Glomerular endothelial cell (primary cell): ENCODE measurements at places on chromosomes 3 and 15.

GRCh38 chr15:49134683-49135341 lies 20.6 kb downstream of the COPS2 start:
- no peak for DNase-seq

DNA sequence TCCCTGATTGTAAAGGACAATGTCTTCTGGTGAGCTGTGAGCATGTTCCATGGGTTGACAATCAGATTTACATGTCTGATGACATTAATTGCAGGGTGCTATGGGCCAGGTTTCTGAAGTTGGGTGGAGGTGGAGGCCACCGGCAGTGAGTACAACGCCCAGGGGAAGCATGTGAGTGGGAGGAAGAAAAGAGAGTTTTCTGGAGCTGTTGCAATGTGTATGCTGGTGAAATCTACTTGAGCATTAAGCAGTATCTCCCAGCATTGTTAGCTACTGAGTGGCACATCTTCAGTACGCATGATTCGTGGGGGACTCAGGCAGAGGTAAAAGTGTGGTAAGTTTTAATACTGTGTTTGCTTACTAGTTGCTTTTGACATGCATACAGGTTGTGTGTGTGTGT lies 26.6 kb downstream of the TMEM45A start:
- no peak for DNase-seq

DNA sequence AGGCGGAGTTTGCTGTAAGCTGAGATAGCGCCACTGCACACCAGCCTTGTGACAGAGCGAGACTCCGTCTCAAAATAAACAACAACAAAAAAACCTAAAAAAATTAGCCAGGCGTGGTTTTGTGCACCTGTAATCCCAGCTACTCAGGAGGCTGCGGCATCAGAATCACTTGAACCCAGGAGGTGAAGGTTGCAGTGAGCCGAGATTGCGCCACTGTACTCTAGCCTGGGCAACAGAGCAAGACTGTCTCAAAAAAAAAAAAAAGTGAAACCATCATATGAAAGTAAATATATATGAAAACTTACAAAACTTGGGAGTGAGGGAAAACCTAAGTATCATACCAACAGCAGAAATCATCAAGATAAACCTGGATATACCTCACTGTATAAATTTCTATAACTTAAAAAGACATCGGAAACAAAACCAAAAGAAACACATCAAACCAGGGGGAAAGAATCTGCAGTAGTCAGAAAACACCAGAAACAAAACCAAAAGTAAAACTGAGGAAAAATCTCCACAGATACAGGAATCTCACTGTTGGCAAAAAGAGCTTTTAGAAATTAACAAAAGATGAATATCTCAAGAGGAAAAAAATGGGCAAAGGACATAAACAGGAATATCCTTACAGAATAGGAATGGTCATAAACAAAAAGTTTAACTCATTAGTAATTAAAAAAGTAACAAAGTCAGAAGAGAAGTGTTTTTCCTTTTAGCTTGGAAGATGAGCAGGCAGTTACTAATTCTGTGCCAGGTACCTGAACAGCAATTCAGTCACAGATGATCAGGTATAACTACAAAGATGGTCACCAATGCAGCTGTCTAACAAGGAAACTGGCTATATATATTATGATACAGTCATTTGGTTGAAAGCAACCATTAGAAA lies 41.3 kb downstream of the ETV5 start:
- no peak for DNase-seq

- DNase-seq = no peak
These were observed 63.4 kb downstream of the GHSR start for GRCh38 chr3:172384836-172385235.

DNA sequence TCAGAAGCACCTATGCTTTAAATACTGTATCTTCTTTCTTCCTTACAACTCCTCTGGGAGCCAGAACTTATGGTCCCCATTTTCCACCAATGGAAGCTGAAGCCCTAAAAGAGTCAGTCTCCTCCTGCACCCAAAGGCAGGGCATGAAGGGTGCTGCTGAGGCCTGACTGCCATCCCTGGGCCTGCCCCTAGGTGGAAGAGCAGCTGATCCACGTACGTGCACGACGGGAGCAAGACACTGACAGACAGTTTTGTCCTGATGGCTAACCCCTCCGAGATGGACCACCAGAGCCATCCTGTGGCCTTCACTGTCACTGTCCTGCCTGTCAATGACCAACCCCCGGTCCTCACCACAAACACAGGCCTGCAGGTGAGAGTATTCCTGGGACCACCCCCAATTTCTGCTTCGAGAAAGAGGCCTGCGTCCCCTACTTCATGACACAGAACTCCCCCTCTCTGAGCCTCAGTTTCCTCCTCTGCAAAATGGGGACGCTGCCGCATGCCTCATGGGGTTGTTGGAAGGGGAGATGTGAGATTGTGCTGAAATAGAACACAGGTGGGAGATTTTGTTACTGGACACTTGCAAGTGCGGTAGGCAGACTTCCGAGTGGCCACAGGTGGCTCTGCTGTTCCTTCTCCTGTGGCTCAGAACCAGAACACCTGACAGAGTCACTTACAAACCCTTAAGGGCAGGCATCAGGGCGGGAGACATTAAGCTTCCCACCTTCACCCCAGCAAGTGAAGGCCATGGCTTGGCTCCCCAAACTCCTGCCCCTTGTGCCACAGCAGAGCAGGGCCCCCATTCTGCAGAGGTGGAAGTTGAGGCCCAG lies 175.4 kb downstream of the TBC1D2B start:
- DNase-seq = no peak

DNA sequence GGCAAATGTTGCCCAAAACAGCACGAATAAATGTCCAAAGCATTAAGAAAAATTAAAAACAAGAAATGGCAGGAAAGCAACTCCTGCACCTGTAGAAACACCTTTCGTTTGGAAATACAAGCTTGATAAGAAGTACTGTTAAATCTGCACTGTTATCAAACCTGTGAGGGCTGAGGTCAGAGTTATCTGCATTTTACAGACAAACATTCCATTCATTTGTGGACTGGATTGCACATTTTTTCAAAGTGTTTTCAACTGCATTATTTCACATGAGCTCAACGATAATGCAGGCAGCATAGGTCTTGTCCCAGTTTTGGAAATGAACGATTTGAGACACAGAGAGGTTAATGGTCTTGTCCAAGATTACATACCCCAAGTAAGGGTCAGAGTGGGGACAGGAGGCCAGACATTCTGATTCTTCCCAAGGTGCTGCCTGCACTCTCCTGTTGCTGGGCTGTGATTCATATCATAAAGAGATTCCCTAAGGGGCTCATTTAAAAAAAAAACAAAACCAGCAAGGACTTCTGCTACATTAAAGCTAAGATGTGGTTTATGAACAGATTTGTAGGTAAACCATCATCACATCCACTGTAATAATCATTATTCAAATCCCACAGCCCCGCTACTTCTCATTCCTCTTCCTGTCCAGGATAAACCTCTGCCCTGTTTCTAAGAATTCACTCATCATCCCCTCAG lies 13.0 kb downstream of the GUCA1C start:
- no peak for DNase-seq

DNA sequence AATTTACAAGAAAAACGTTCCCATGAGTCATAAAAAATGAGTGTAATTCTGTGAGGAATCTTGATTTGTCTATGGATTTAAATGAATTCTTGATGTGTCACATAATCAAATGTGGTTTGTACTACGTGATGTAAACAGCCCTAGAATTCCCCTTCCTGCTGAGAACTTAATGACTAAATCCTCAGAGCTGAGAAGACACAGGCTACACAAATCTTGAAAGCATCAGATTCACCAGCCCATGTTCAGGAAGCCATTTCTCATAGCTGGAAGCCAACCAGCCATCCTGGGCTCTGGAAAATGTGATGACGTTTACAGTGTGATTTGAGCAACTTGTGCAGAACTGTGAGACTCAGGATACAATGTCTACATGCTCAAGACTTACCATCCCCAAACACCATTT lies 193.7 kb upstream of the MME start:
- no peak for DNase-seq

GRCh38 chr3:24479816-24480215 lies 14.8 kb downstream of the THRB start:
- DNase-seq = no peak

DNA sequence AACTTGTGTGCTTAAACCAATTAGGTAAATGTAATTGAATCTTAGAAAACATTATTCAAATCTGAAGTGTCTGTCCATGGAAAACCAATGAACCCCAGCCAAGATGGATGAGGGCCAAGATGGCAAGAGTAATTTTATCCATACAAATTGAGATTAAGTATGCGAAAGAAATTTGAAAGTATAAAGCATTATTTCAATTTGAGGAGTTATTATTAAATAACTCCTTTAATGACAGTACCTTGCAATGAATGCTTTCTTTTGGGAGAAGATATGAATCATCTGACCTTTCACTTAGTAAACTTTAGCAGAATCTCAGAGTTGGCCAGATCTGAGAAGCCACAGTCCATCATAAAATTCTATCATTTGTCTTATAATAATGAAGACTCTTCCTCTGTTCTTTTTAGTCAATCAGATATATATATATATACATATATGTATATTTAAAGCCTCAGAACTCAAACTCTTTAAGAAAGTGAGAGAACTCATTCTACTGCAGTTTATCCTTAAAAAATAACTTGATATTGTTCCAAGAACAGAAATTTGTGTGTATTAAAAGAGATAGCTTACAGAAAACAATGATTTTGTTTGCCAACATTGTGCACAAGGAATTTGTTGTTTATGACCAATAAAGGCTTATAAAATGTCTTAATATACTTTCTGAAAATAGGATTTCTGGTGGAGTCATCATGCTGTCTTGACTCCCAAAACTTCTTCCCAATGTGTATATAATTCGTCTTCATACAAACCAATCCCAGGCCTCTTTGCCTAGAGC lies 434.8 kb upstream of the THBS1 start:
- no peak for DNase-seq

- DNase-seq = no peak
These were observed 5.8 kb downstream of the TOPBP1 start for GRCh38 chr3:133655731-133656515.

- no peak for DNase-seq
These were observed 322.8 kb downstream of the KCNH8 start for GRCh38 chr3:19471138-19471537.

GRCh38 chr3:30984855-30985749 lies 90.6 kb upstream of the GADL1 start:
- no peak for DNase-seq

DNA sequence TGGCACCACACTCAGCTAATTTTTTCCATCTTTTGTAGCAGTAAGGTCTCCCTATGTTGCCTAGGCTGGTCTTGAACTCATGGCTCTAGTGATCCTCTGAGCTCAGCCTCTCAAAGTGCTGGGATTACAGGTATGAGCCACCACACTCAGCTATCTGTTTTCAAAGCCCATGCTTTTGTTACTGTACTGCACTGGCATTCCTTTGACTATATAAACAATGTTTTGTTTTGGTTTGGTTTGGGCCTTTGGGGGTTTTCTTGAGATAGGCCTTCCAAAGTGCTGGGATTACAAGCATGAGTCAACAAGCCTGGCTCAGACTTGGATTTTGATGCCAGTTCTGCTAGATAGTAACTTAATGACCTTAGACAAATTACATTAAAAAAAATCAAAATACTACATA lies 89.7 kb upstream of the GK5 start:
- DNase-seq = no peak

DNA sequence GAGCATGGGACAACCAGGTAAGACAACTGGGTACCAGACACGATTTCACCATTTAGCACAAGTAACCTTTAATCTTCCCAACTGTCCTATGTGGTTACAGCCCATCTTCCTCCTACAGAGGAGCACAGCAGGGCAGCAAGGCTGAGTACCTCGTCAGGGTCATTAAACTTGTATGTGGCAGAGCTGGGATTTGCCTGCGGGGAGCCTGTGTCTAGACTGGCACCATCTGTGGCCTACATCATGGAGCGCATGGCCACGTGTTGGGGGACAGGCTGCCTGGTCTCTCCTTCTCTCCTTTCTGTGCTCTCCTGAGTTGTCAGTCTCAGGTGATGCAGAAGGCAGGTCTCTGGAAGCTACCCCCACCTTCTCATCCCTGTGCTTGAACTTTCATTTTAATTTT lies 32.2 kb downstream of the GOLGA6A start:
- DNase-seq = no peak

DNA sequence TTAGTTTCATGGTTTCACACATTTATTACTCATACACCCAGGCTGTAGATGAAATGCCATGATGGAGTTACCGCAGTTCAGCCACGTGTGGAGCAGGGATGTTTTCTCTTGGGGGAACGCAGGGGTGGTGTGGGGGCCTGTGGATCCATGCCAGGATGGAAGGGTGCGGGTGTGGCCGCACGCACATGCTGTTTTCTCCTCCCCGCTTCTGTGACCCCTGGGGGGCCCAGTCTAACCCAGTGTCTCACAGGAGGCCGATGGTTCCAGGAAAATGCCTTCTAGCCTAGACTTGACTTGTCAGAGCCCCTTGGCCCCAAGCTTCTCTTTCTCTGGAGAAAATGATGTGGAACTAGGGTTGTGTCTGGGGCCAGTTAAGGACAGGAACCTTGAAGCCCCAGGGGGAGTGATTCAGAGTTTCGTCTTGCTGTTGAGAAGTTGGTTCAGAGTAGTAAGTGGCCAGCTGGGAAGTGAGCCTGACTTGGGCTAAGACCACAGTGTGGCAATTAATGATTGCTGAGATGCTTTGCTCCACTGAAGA lies 240.4 kb upstream of the BHLHE40 start:
- no peak for DNase-seq

GRCh38 chr3:4898454-4899313 lies 80.6 kb upstream of the BHLHE40 start:
- DNase-seq = no peak

DNA sequence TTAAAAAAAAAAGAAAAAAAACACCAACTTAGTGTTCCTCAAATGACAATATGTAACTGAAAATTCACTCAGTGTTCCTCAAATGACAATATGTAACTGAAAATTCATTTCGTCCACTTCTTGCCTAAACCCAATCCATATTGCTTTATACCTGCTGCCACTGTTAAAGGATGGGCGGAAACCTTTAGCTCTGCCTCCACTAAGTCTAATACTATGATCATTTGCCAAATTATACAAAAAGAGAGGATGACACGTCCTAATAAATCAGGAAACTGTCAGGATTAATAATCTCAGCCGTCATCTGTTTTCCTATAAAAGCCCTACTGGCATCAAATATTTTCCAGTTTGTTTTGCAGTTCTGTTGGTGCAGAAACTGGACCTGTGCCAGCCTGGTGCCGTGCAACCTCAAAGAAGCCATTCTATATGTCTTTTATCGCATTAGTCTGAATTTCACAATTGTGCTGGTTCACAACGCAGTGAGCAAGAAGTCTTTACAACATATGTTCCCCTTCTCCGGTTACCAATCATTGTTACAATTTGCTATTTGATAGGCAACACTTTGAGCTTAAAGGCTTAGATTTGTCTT lies 160.4 kb upstream of the KCNH8 start:
- DNase-seq = no peak
